ENCODE measurements at places on chromosomes 13 and 19.

- no peak overlapping the region for H3K4me3 ChIP-seq
- no peak overlapping the region for H3K27ac ChIP-seq
- H3K36me3 ChIP-seq, result no peaks in the 10 kb centered on the region
- no peaks in the 10 kb centered on the region for H3K4me1 ChIP-seq
- no peaks in the 10 kb centered on the region for H3K27me3 ChIP-seq
Observed at GRCh38 chr13:74444864-74445479, 310.8 kb upstream of the KLF12 start.

DNA sequence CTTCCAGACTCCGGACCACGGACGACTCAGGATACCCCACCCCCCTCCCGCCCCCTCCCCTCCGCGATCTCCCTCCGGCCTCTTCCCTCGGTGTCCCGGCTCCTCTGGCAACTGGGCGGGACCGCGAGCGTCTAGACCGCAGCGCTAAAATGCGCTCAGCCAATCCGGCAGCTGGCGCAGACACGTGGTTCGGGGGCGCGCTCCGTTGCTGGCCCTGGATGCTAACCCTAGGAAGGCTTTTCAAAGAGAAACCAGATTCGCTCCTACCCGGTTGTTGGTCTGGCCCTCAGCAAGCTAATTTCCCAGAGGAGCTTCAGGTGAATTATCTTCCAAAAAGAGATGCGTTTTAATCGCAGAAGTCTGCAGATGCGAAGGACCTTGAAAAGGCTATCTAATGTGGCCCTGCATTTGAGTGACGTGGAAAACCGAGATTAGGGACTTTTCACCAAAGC, at the start of gene DZIP1:
Gene DZIP1, minus strand, starts transcription at position 106 of the 452 bp plus-strand sequence. CDS start 2,677 bp downstream, outside the sequence.
- H3K27me3 ChIP-seq, result no peaks in the 10 kb centered on the region
- peak within 1 kb of the TSS; percentile 71 for H3K27ac ChIP-seq
- DNase-seq, result peak; percentile 94
- H3K4me1 ChIP-seq, result peaks cover 3% of the 10 kb centered on the region
- H3K4me3 ChIP-seq, result peak within 1 kb of the TSS; percentile 72
- no peaks in the 10 kb centered on the region for H3K36me3 ChIP-seq

DNA sequence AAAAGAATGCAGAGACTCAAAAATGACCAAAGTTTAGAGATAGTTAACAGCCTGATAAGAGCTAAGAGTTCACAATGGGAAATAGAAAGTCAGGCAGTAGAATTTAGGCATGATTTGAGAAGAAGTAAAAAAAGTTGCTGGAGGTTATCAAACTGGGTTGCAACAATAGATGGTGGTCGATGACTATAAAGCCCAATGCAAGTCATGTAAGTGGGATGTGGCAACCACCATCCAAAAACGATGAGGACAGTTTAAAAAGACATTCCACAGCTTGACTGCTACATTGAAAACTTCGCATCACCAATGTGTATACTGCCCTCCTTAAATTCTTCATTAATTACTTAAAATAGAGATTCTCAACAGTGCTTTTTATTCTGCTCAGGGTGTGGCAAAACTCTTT, 19.7 kb downstream of the ELF1 start:
- H3K36me3 ChIP-seq, result no peaks in the 10 kb centered on the region
- H3K27ac ChIP-seq, result no peak overlapping the region
- peaks cover 5% of the 10 kb centered on the region for H3K4me1 ChIP-seq
- no peaks in the 10 kb centered on the region for H3K27me3 ChIP-seq

DNA sequence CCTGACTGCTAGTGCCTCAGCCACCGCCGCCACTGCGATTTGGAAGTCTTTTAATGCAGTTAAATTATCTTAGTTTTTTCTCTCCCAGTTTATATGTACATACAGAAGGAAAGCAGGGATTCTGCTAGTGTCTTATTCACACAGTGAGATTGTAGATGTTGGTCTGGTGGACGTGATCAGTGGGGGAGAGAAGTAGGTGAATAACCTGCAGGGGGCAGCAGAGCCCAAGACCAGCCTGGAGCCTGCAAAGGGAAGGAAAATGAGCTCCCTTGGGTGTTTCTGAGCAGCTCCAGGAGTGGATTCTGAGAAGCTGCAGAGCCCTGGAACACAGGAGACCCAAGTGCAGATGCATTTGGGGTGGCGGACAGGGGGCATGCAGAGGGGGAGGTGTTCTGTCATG, 26.3 kb downstream of the ZNF844 start:
- H3K4me3 ChIP-seq, result no peak overlapping the region
- H3K36me3 ChIP-seq, result no peaks in the 10 kb centered on the region
- no peaks in the 10 kb centered on the region for H3K27me3 ChIP-seq

DNA sequence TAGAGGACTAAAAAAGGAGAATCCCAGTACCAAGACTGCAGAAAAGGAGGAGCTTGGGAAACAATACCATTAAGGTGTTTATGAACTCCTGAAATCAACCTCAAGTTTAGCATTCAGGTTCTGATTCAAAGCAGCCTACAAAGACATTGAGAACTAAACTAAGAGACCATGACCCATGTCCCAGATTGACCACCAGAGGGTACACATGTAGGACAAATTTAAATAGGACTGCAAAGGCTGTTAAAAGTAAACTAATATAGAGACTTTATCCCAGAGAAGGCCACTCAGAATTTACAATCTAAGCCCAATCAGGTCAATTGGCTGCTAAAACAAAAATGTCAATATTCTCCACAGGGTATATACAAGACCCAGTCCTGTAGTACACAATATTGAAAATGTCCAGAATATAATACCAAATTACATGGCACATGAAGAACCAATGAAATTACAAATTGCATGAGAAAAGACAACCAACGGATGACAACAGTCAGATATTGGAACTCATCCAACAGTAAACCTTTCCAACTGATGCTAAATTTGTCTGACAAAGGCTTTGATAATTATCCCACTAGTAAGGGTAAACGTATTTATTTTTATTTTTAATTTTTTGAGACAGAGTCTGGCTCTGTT, 682.4 kb downstream of the UQCRFS1 start:
- H3K4me3 ChIP-seq, result no peak overlapping the region
- H3K27ac ChIP-seq, result no peak overlapping the region
- no peaks in the 10 kb centered on the region for H3K36me3 ChIP-seq
- H3K27me3 ChIP-seq, result no peaks in the 10 kb centered on the region

Data from kidney (tissue), 22 donors.